Stromal cell of bone marrow (primary cell): ENCODE measurements at places on chromosomes 5 and 9.

GRCh38 chr5:137566780-137567179 lies 67.7 kb upstream of the SPOCK1 start:
- DNase-seq: no peak

- no peak for DNase-seq
Measured at GRCh38 chr5:149694007-149694406, 36.1 kb upstream of the PPARGC1B start.

- no peak for DNase-seq
Measured at GRCh38 chr9:111663301-111663823, 2.0 kb downstream of the GNG10 start.

DNA sequence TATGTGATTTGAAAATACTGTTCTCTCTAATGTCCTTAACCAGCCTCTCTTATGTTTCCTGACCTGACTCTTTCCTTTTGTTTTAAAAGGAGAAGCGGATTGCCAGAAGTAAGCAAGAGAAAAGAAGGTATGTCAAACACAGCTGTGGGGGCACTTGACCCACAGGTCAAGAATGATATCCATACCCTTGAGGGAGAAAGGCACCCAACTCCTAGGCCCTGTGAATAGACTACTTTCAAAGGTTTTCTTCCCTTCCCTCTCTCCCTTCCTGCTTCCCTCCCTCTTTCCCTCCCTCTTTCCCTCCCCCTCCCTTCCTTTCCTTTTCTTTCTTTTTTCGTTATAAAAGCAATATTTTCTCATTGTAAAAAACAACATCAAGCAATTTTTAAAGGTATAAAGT lies 306.8 kb downstream of the TRPM3 start:
- DNase-seq: no peak

GRCh38 chr5:124825983-124826337 lies 79.5 kb upstream of the ZNF608 start:
- DNase-seq: no peak

DNA sequence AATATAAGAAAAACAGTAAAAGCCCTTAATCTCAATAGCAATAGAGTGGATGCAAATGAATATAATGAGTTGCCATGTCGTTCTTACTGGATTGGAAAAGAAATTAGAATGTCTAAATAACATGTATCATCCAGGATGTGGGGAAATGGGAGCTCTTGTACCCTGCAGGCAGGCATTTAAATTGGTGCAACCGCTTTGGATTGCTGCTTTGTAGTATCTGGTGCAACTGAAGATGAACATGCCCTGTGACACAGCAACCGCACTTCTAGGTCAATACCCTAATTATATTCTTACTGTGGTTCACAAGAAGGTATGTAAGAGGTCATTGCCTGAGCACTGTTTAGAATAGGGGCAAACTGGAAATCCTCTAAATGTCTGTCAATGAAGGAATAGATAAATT lies 18.9 kb downstream of the MRPS30 start:
- DNase-seq: no peak

DNA sequence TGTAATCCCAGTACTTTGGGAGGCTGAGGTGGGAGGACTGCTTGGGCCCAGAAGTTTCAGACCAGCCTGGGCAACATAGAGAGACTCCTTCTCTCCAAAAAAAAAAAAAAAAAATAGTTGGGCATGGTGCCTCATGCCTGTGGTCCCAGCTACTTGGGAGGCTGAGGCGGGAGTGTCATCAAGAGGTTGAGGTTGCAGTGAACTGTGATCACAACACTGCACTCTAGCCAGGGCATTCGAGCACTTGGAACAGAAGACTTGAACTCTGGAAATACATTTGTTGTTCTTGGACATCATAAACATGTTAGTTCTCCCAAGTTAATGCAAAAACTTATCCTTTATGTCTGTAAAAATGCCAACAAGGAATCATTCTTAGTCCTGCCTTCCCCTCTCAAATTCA lies 29.6 kb downstream of the EHMT1 start:
- peak; percentile 32 for DNase-seq

GRCh38 chr5:34639852-34640626 lies 16.1 kb upstream of the RAI14 start:
- no peak for DNase-seq

DNA sequence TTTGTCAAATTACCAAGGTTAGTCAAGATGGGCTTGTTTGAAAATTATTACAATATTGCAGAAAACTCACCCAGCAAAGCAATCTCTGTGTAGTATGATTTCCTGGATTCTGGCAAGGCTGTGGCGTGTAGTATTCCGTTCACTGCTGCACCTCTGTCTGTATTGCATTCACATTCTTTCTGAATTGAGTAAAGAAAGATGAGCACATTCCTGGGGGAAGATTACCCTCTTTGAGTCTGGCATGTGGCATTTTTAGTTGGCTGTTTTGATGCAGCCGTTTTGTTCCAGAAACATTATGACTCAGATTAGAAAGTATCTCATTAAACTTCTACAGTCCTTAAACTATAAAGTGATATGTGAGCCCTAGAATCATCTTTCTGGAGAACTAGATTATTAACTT lies 197.7 kb downstream of the TENT4A start:
- no peak for DNase-seq

DNA sequence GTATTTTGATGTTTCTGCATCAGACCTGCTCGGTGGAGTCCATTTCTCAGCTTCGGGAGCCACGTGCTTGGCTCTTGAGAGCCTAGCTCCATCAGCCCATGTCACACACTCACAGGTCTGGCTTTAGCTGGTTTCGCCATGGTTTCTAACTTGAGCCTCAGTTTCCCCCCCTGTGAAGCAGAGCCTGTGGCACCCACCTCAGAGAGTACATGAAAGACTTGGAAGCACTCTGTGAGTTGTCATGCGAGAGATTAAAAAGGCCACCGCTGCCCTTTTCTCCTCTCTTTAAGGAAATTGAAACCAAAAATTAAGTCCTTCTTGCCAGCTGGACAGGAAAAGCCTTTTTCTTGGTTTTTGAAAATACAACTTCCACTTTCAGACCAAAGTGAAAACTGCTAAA lies 8.8 kb downstream of the TENT4A start:
- no peak for DNase-seq

GRCh38 chr9:133558191-133559126 lies 24.0 kb downstream of the ADAMTSL2 start:
- DNase-seq: peak; percentile 45

DNA sequence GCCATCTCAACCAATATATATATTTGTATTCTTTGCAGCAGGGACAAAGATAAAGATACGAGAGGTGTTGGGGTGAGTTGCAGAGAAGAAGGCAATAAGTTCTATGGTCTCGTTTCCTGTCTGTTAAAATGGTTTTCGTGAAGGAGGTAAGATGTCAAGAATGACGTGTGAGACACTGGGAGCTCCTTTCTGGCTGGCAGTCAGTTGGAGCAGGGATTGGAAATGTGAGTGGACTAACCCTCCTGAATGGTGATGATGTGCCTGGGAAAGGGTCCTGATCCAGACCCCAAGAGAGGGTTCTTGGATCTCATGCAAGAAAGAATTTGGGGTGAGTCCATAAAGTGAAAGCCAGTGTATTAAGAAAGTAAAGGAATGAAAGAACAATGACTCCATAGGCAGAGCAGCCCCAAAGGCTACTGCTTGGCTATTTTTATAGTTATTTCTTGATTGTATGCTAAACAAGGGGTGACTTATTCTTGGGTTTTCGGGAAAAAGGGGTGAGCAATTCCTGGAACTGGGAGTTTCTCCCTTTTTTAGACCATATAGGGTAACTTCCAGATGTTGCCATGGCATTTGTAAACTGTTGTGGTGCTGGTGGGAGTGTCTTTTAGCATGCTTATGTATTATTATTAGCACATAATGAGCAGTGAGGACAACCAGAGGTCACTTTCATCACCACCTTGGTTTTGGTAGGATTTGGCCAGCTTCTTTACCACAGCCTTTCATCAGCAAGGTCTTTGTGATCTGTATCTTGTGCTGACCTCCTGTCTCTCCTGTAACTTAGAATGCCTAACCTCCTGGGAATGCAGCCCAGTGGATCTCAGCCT lies 53.7 kb downstream of the SPATA31C2 start:
- DNase-seq: no peak

GRCh38 chr9:85038824-85039608 lies 369.5 kb downstream of the NTRK2 start:
- no peak for DNase-seq

DNA sequence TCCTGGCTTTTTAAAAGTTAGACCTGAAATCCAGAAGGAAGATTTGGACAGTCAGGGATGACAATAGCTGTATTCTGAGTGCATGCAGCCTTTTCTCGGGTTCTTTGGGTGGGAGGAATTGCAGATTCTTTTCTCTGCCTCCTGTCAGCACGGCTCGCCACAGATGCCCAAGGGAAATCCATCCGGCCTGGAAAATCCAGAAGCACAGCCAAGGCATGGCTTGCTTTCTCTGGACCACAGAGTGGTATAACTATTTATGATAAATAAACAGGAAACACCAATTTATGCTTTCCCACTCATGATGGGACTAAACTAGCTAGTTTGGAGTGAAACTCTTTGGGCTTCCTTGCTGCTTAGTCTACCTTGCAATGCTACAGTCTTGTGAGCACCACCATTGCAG lies 59.1 kb downstream of the C9orf152 start:
- DNase-seq: peak; percentile 59

- DNase-seq: no peak
Measured at GRCh38 chr9:126979461-126979860, 64.9 kb downstream of the RALGPS1 start.

DNA sequence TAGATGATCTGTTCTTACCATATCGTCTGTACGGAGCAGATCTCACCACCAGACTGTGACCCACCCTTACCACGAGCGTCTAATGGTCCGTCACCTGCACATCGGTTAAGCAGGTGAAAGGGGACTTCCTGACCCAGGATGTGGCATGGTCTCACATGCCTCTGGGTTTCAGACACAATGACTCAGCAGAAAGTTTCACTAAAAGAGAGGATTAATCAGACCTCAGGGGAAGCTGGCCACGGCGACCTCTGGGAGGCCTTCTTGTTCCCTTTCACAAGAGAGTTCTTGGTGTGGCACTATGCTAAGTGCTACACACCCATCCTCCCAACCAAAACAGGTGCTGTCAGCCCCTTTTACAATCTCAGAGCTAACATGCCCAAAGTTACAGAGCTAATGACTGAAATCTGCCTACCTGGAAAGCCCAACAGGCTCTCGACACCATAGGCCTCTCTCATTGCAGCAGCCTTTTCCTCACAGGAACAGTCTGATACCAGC lies 41.6 kb downstream of the ADAMTS12 start:
- DNase-seq: peak; percentile 20

DNA sequence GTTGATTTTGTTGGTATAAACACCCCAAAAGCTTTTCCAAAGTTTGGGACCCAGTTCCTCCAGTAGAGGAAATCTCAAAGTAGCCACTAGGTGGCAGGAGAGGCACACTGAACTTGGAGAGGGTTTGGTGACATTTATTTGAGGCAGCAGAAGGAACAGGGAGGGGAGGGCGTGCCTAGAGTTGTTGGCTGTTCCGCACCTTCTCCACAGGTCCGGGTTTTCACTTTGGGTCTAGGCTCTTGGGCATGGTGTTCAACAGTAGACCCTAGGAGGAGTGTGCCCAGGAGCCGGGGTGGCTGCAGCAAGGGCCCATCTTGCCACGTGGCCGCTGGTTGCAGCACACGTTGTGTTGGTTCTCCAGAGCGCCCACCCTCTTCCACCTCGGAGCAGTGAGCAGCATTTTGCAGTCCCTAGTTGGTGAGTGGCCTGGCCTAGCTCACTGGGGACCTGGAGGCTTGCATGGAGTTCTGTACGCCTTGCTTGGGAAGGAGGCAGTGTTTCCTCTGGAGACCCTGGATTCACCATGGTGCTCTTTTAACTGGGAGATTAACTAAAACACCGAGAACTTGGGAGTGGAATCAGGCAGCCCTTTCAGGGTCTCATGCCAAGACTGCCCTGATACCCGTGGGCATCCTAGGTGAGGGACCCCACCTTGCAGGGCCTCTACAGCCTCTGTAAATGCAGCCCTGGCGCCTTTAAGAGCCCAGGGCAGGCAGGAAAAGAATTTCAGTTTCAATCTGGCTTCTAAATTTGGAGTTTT lies 28.2 kb downstream of the PTPA start:
- DNase-seq: peak; percentile 92

GRCh38 chr5:133702791-133703770 lies 90.7 kb upstream of the FSTL4 start:
- no peak for DNase-seq

DNA sequence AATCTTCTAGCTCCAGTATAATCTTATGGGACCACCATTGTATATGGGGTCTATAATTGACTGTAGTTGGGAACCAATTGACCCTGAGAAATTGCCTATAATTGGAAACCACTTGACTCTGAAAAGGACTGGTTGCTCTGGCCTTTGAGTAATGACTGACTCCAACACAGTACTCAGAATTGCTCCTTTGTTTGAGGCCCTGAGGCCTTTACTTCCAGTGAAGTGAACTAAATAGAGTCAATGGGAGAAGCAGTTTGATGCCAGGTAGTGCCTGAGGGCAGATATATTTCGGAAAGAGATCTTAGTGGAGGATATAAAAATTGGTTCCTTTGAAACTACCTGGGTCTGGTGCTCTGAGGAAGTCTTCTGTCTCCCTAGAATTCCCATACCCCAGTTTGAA lies 16.0 kb upstream of the TMEM171 start:
- no peak for DNase-seq

GRCh38 chr9:6549106-6549800 lies 96.3 kb downstream of the GLDC start:
- DNase-seq: no peak

DNA sequence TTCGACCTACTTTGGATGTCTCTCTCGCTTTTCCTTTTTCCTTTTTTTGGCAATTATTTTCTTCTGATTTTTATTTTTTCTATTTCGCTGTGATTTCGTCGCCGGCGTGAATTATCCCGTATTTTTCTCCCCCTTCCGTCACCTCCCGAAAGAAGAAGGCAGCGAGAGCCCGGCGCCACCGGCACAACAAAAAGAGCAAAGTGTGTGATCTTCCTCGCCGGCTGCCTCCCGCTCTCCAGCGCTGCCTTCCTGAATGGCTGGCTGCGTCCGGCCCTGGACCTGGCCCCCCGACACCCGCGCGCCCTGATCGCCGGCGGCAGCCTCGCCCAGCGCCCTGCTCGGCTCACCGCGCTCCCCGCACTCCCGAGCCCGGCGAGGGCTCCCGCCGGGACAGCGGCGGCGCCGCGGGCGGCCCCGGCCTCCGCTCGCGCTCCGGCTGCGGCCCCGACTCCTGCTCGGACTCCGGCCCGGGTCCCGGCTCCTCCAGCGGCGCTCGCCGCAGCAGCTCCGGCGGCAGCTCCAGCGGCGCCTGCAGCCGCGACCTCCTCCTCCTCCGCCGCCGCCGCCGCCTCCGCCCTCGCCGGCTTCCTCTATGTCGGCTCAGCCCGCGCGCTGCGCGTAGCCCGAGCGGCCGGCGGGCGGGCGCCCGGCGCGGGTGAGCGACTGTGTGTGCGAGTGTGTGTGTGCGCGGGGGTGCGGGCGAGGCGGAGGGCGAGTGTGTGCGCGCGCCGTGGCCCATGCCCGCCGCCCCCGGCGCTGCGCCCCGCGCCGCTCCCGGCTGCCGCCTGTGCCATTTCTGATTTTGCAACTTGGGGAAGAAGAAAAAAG lies 960 bp downstream of the NR2F1 start:
- DNase-seq: no peak

- no peak for DNase-seq
Measured at GRCh38 chr5:55829956-55830355, 21.2 kb upstream of the IL31RA start.

GRCh38 chr5:172362755-172363154 lies 79.2 kb upstream of the UBTD2 start:
- no peak for DNase-seq

GRCh38 chr5:127299678-127300077 lies 9.1 kb downstream of the MEGF10 start:
- DNase-seq: no peak
